ENCODE measurements at places on chromosomes 3 and 15.

GRCh38 chr3:32200490-32200889 is 38.0 kb upstream of the CMTM8 start:
- no peak for DNase-seq

- DNase-seq, result no peak
Observed at GRCh38 chr15:58704155-58704865, 45.2 kb downstream of the ADAM10 start.

- DNase-seq, result no peak
Observed at GRCh38 chr3:157119369-157119951, 40.5 kb downstream of the CCNL1 start.

DNA sequence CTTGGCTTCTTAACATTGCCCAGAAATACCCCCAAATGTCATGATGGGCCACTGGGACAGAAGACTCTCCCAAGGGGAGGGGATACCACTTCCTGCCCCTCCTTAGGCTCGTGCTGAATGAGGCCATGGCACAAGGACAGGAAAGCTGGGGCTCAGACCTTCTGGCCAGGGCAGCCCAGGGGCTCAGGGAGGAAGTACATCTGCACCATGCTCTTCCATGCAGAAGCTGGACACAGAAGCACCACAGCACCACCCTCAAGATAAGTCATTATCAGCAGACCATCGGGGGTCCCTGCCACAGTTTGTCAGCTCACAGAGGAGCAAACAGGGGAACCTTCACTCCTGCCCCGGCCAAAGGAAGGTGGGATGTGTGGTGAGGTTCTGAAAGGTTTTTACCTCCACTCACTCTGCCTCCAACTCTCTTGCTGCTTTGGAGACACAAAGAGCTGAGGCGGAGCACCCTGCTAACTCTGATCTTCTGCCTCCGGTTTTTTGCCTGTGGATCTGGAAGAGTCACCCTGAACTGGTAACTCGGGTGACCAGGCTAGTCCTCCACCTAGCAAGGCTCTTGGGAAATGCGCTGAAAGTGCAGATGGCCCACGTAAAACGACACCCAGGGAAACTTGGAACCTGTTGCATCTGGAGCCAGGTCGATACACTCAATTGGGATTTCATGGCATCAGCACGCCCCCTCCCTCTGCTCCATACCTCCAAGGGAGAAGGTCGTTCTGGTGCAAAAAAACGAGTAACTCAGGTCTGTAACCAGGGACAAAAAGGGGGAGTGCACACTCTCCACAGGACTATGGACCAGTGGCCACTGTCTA is 8.3 kb downstream of the BMF start:
- no peak for DNase-seq

DNA sequence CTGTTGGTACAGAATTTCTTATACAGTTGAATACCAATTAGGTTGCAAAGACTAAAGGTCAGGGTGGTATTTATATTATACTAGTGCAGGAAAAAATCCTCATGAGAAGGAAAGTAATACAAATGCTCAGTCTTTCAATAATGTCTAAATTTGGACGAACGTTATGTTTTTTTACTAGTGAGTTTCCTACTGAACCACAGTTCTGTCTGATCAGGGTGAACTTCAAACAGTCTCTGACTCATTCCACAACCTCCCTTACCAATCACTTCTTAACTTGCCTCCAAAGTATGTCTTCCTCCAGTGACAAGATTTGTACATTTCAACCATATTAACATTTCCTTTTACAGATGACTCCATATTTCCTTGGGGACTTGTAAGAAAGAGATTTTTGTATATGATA is 3.4 kb downstream of the TMEM212 start:
- no peak for DNase-seq

DNA sequence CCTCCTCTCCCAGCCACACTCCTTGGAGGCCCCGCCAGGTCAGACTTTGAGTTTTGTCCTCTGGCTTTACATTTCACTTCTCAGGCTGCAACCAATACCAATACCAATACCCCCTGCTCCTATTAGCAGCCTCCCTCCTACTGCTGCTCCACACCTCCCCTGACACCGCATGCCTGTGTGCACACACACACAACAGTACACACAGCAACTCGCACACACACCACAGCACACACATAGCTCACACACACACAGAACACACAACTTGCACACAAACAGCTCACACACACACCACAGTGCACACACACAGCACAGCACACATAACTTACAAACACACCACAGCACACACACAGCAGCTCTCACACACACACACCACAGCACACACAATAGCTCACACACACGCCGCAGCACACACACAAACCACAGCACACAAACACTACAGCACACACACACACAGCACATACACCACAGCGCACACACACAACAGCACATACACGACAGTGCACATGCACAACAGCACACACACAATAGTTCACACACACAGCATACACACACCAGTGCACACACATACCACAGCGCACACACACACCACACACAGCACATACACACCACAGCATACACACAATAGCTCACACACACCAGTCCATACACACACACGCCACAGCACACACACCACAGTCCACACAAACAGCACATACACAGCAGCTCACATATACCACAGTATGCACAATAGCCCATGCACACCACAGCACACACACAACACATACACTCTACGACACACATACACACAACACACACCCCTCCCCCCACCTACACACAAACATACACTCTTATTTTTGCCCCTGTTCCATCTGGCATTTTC is 204.7 kb downstream of the UACA start:
- no peak for DNase-seq

- no peak for DNase-seq
Observed at GRCh38 chr3:134364061-134364935, 9.9 kb downstream of the AMOTL2 start.

GRCh38 chr3:117404730-117405129 is 695.2 kb downstream of the TUSC7 start:
- no peak for DNase-seq

DNA sequence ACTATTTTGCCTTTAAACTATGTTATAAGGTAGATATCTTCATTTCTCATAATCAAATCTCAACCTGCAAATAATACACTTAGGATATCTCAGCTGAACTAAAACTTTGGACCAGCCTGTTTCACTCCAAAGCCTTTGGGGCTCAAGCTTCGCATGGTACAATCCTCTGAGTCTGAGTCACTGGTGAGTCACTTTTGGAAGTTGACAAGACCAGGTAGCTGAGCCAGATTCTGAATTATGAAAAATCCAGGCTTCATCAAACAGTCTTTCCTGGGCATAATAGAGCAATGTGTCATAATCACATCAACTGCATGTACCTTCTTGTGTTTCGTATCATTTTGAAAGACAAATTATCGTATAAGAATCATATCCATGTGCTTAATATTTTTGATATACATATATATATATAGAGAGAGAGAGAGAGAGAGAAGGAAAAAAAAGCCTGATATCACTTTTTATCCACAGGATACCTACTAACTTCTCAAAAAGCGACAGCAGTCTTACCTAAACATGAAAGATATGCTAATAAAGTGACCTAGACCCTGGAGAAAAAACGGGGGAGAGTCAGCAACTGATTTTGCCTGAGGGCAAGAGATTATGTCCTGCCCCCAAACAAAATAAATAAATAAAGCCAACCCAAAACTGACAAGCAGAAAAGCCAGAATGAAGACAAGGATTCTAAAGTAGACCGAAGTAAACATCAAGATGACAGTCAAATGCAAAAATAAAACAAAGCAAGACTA is 263.9 kb upstream of the TGFBR2 start:
- DNase-seq, result no peak

GRCh38 chr3:6578526-6578925 is 282.4 kb upstream of the GRM7 start:
- DNase-seq, result no peak

- DNase-seq, result no peak
Observed at GRCh38 chr15:24772266-24772665, 96.7 kb downstream of the NPAP1 start.

- DNase-seq, result no peak
Observed at GRCh38 chr3:45134758-45135521, 11.2 kb downstream of the CDCP1 start.

DNA sequence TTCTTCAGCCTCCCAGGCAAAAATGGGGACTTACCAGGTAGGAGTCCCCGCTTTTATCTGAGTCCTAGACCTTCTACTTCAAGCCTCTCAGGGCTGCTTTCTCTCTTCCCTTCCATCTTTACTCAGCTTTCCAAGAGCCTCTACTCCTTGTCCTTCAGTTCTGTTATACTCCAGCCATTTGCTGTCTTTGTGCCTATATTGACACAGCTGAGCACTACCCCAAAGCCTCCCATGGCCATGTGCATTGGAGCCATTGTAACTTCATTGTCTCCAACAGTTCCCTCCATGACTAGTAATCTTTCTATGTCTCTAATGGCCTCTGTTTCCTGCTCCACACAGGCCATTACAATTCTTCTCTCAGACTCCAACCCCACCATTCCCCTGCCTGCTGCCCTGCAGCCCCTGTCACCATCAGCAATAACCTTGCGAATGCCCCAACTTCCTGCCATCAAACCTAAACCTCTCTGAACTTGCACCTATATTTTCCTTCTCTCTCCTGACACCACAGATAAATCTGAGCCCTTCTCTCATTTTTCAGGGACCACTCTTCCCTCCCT is 77.9 kb upstream of the ADPGK start:
- DNase-seq, result no peak

GRCh38 chr3:17581421-17582080 is 160.9 kb downstream of the TBC1D5 start:
- DNase-seq, result no peak

DNA sequence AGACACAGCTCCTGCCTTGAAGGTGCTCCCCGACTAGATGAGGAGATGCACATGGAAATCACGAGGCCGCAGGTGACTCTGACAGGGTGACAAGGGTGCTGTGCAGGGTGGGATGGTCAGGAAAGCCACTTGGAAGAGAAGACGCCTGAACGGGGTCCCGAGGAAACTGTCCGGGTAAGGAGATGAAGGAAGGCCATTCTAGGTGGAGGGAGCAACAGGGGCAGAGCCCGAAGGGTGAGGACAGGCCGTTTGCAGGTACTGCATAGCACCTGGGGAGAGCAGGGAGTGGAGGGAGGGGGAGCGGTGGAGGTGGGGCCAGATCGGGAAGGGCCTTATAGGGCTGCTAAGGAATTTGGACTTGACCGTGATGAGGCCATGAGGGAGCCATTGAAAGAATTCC is 105.6 kb upstream of the DLG1 start:
- DNase-seq, result no peak

GRCh38 chr15:62147551-62147950 is 17.5 kb downstream of the C2CD4B start:
- no peak for DNase-seq

- no peak for DNase-seq
Observed at GRCh38 chr15:76342058-76342381, 5.4 kb downstream of the ISL2 start.

DNA sequence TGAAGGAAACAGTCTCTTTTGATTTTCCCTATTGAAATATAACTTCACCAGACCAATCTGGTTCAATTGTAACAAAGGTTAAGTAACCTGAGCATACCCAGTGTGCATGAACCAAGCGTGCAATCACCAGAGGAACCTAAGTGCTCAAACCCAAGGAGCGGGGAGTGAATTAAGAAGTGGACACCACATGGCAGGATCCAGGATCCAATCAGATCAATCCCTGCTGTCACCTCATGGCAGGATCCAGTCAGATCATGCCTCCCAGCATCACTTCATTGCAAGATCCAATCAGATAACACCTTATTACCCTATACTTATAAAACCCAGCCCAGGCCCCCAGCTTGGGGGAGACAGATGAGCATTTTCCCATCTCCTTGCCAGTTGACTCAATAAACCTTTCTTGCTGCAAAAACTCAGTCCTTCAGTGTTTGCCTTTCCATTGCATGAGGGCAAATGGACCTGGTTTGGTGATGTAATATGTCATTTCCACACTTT is 38.9 kb upstream of the RNU6-1 start:
- no peak for DNase-seq

DNA sequence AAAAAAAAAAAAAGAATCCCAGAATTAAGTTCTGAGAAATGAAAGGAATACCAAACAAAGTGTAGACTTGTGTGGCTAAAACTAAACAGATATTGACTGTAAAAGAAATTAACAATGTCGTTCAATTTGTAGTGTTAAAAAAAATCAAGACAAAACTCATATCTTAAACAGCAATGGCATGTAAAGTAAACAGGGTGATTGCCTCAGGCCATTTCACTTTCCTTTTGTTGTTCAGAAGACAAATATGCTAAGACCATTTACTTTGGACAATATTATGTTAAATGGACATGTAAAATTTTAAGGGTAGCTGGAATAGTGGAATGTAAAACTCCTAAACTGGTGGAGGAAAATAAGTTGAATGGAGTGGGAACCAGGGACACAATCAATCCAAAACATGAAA is 139.1 kb downstream of the RTP4 start:
- DNase-seq, result no peak

DNA sequence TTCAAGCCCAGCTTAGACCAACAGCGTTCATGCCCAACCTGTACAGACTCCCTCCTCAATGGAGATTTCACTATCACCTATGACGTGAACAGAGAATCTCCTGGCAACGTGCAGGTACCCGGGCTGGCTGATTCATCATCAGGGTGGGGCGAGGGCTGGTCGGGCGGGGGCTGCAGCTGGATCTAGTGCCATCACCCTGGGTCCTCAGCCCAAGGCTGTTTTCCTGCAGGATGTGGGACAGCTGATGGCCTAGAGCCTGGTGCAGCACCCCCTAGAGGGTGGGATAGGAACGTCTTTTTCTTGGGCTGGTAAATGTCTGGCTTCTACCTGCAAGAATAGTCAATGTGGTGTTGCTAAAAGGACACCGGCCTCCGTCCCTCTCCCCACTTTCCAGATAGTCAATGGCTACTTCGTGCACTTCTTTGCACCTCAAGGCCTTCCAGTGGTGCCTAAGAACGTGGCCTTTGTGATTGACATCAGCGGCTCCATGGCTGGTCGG is 4.4 kb downstream of the ITIH3 start:
- DNase-seq, result no peak

- no peak for DNase-seq
Observed at GRCh38 chr15:33091983-33092693, 102.4 kb downstream of the FMN1 start.

- DNase-seq, result no peak
Observed at GRCh38 chr15:95832668-95833067, 497.8 kb upstream of the NR2F2 start.

- DNase-seq, result no peak
Observed at GRCh38 chr15:85706779-85707518, 87.8 kb downstream of the KLHL25 start.

DNA sequence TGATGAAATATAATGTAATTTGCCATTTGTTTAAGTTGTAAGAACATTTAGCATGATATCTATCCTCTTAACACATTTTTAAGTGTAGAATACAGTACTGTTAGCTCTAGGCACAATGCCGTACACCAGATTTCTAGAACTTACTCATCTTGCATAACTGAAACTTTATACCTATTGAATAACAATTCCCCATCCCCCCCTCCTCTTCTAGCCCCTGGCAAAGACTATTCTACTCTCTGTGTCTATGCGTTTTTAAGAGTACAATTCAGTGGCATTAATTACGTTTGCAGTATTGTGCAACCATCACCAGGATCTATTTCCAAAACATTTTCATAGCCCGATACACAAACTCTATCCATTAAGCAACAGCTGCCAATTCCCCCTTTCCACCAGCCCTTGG is 261.7 kb downstream of the PLOD2 start:
- DNase-seq, result no peak
